Fibroblast of mammary gland (primary cell): ENCODE measurements at places on chromosomes 7 and 10.

DNA sequence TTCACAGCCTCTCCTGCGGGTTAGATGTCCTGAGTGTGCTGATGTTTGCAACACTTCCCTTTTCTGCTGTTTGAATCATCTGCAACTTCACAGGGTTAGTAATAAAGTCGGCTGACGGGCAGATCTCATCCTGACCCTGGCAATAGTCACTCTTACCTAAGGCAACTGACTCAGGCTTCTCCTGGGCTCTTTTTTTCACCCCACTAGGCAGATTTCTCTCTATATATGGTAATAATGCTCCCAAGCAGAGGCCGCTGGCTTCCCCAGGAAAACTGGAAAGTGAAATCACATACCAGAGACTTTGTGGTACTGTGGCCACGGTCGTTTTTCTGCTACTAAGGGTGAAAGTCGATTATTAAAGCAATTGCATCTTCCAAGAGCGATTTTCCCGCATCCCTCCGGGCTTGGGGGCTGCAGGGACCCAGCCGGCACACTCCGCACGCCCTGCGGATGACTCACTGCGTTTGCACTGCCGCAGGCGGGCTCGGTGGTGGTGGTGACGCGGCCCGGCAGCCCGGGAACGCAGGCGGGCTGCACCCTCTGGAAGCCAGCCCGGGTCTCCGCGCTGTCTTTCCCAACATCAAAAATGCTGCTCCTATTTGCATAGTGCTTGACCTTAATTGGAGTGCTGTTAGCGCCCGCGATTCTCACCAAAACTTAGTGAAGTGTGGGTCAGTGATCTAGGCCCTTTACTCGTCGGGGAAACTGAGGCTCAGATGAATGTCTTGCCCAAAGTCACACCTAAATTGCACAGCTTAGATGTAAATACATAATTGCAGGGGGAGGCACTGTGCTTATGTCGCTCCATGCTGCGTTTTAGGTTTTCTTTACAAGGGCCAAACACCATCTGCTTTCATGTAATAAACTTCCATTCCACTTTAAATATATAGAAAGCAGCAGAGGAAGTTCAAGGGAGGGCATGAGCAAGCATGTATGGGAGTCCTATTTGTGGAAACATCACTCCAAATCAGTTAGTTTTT is 47.6 kb upstream of the ITGB1 start:
- DNase-seq = peak; percentile 99

DNA sequence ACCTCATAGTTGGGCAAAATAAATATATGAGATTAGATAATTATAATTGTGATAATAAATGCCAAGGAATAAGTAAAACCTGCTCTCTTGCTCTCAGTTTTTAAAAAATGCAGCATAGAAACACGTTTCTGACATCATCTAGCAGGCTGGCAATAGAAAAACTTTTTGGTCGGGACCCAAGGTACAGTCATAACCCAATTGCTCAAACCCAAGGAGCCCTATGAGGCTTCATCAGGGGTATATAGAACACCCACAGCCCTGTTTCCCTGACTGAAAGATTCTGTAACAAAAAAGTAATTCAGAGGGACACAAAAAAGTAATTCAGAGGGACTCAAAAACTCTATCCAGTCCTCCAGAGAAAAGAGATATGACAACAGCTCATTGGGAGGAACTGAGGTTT is 3.8 kb downstream of the PDE1C start:
- DNase-seq = no peak

DNA sequence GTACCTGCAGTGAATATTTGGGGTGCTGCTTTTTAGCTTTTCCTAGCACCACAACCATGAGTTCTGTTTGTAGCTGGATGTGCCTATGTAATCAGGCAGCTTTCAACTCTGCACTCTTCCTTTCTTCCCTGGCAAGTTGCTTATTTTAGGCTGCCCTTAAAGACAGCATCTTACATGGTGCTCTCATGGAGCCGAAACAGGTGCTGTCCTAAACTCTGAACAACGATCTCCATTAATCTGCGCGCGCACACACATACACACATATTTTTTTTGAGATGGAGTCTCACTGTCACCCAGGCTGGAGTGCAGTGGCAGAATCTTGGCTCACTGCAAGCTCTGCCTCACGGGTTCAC is 9.1 kb downstream of the RPS24 start:
- DNase-seq = no peak

DNA sequence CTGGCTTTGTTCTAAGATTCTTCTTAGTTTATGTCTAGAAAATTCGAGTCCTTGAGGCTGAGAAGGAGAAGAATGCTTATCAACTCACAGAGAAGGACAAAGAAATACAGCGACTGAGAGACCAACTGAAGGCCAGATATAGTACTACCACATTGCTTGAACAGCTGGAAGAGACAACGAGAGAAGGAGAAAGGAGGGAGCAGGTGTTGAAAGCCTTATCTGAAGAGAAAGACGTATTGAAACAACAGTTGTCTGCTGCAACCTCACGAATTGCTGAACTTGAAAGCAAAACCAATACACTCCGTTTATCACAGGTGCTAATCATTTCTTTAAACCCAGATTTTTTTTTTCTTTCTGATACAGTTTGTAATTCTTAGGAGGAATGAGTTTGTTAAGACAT is 6.7 kb downstream of the CEP55 start:
- DNase-seq = no peak

DNA sequence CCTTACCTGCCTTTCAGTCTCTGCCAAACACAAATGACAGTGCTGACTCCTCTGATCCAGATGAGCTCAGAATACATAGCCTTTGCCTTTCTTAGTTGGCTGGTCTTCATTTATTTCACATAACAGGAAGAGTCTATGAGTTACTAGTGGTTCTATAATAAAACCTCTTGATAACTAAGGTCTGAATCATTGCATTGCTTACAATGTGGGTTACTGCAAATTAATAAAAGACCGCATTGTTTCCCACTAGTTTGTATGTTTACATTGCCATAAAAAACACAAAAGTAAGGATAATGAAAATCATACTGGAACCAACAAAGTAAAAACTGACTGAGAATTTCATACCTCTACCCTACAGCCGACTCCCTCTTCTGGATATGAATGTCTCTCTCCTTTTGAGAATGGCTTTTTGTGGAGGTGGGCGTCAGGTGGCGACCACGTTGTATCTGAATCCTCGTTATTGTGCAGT is 62.0 kb upstream of the AKR1E2 start:
- peak; percentile 94 for DNase-seq

DNA sequence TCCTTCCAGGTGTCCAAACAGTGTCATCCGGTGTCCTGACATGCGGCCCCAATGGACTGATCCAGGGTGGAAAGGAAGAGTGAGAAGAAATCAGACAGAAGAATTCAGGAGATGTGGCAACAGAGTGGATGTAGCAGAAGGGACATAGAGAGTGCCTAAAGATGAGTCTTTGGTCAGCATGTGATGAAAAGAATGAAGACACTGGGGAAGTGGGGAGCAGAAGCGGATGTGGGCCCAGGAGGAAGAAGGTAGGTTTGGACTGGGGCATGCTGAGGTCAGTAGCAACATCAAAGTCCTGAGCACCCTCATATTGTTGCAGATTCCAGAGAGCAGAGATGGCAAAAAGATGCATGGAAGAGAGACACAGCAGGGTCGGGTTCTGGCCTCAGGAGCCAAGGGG is 71.8 kb upstream of the STEAP1B start:
- no peak for DNase-seq

DNA sequence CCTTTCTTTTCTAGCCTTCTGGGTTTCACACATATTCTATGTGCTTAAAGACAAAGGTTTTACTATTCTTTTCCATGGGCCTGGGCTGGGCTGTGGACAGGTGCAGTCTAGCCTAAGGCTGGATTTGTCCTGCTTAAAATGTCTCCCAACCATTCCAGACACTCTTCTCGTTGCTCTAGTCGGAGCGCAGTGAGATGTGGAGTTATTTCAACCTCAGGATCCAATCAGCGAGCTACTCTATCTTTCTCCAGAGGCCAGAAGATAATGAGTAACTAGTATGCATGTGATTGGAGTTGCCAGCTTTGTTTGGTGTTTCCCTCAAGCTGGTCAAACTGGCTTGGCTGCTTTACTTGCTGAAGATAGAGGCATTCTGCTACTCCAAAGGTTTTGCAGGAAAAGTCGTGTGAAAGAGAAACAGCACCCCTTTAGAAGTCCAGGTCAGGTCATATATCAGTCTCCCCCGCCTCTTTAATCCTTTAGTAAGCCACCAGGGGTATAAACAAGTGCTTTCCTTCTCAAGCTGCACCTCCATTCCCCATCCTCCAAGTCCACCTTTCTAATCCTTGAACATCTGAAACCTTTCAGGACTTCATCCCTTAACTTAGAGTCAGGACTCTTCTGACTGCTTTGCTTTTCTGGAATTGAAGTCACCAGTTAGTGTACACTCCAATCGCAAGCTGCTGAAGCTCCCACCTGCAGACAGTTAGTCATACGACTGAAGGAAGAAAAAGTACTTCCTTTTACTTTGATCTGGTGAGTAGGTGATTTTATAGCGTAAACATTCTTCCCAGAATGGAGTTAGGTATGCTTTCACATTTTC is 78.8 kb downstream of the DNMBP start:
- no peak for DNase-seq

- DNase-seq = no peak
Measured at GRCh38 chr10:15857107-15857575, 3.2 kb downstream of the MINDY3 start.

GRCh38 chr10:128463991-128464760 is 338.0 kb upstream of the MKI67 start:
- DNase-seq = peak; percentile 25

GRCh38 chr10:111360260-111360925 is 283.6 kb downstream of the ADRA2A start:
- DNase-seq = peak; percentile 28

DNA sequence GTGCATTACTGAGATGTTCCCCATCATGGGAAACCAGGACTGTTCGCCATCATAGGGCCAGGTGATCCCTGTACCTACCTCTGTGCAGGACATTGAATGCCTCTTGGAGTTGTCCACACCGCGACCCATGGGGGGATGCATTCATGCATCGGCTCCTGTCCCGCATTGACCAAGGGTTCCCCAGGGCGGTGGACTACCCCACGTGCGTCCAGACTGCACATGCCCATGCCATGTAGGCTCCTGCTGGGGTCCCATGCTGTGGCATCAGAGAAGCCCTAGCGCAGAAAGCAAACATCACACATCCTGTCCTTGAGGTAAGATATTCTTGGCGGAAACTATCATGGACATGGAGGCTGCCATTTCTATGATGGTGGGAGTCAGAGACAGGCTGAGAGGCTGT is 121.6 kb upstream of the UNC5B start:
- DNase-seq = no peak

DNA sequence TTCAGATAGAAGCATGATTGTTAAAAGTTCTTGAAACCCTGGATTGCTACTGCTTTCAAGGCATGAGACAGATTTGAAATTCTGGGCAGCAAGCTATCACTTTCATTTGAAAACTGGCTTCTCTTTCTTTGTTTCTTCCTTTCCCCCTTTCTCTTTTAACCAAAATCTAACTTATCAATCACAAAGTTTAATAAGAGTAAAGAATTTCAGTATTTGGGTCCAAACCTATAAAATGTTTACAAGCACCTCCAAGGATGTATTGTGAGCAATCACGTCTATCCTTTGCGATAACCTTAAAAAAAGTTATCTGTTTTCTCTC is 21.6 kb upstream of the RPA3 start:
- no peak for DNase-seq

DNA sequence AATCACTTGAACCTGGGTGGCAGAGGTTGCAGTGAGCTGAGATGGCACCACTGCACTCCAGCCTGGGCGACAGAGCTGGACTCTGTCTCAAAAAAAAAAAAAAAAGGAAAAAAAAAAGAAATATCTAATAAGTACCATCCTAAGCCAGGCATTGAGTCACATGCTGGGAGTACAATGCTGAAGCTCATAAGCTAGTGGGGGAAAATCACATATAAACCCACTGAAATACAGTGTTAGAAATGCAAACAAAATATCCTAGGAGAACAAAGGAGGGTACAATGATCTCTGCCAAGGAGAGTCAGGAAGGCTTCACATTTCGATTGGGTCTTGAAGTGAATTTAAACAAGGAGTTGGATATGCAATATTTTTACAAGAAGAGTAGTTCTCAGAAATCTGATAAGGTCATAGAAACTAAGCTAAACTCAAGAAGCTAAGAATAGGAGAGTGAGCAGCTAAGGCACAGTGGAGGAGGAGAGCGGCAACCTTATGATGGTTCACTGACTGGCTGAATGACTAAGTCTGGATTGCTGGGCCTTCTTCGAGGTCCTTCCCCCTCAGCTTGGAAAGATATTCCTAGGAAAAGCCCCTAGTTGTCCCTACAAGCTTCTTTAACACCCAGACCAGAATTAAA is 115.5 kb downstream of the PHTF2 start:
- no peak for DNase-seq

- DNase-seq = no peak
Measured at GRCh38 chr10:25934621-25935139, 651 bp downstream of the MYO3A start.

DNA sequence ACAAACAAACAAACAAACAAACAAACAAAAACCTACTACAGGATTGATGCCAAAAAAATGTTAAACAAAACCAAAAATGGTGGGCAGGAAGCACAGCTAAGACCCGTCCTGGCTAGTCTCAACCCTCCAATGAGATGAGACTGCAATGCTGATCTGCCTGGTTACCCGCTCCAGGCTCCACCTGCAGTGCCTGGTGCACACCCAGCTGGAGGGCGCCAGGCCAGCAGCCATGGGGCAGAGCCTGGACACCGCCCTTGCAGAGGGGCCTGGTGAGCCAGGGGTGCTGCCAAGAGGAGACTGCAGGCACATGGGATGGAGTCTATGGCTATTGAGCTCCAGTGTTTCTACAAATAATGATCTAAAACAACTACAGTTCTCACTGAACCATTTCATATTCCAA is 107.0 kb downstream of the LARP4B start:
- DNase-seq = no peak

DNA sequence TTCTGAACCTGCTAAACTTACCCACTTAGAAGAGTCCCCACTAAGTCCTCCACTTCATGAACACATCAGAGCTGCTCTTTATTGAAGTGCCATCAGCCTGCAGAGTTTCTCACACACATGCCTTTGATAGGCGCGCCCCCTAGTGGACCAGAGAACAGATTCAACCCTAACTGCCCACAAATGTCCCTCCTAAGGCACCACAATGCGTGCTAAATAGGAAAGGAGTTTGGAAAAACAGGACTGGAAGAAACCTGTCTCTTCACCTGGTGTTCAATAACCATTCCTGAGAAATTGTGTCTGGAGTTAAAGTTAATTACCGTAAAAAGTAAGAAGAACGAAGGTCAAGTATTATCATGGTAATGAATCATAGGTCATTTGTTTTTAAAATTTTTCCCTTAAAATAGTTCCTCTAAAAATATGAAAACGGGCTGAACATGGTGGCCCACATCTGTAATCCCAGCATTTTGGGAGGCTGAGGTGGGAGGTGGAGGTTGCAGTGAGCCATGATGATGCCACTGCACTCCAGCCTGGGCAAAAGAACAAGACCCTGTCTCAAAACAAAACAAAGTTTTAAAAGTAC is 249.7 kb downstream of the ELMO1 start:
- DNase-seq = peak; percentile 69

DNA sequence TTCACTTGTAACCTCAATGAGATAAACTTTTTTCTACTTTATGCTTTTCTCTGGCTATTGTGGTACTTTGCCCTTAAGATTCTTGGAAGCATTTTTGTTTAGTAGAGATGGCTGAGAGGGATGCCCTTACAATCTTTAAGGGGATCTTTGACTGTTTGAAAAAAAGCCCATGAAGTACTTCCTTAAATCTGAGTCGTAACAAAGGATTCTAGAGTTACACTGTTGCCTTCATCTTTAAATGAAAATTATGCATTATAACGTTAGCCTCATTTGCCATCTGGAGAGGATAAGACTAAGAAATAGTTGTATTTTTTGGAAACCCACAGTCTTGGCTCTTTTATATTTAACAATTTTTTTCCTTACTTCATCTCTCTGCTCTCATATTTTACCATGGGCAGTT is 37.8 kb upstream of the FZD1 start:
- DNase-seq = no peak
